ENCODE measurements at places on chromosomes 3 and 15.

GRCh38 chr3:14177580-14178246 is 688 bp downstream of the XPC start:
- no peak for DNase-seq

DNA sequence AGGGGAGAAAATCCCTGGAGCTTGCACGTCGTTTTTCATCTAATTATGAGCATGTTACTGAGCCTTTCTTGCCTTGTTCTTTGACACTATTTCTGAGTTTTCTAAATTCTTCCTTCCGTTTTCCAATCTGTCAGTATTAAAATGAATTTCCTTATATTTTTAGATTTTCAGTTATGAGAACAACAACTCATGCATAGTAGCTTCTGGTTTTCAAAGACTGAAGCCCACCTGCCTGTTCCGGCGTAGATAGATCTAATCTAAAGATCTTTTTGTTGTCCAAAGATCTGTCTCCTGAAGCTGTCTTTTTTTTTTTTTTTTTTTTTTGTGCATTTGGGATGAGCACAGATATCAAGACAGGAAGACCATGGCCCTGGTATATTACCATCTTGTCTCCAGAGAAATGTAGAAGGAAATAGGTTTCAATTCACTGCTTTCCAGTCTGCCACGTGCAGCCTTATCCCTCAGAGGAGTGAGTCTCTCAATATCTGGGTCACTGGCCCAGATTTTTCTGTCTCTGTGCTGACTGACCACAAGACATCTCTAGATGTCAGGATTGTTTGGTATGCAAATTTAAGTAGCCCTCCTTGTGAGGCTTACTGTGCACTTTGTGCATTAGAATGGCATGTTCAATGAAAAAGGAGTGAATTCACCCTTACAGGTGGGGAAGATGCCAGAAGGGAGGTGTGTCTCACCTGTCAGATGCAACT is 222.3 kb upstream of the TMC3 start:
- no peak for DNase-seq

- DNase-seq = no peak
These were observed 72.5 kb downstream of the MAGEF1 start for GRCh38 chr3:184639351-184639750.

- no peak for DNase-seq
These were observed 1.5 kb downstream of the MRPL46 start for GRCh38 chr15:88465633-88466224.

- no peak for DNase-seq
These were observed 37.2 kb downstream of the ACAP2 start for GRCh38 chr3:195405651-195406050.

- no peak for DNase-seq
These were observed 276.0 kb downstream of the GBE1 start for GRCh38 chr3:81485444-81485865.

GRCh38 chr15:89472785-89473256 is 23.6 kb downstream of the RHCG start:
- DNase-seq = no peak

DNA sequence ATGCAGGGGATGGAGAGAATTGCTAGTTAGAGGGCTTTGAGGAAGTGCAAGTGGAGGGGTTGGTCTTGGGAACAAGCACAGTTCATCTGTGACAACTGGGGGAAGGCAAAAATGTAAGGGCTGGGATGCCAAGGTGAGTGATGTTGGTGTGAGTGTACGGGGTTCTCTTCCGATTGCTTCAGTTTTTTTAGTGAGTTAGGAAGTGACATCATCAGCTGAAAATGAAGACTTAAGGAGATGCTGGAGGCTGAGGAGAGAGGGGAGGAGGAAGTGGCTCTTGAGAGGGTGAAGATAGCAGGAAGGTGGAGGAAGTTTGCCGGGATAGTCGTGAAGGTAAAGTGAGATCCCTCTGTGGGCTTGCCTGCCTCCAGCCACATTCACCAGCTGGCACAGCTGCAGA is 12.7 kb downstream of the TICRR start:
- DNase-seq = no peak

GRCh38 chr3:58038675-58039292 is 30.6 kb downstream of the FLNB start:
- no peak for DNase-seq

DNA sequence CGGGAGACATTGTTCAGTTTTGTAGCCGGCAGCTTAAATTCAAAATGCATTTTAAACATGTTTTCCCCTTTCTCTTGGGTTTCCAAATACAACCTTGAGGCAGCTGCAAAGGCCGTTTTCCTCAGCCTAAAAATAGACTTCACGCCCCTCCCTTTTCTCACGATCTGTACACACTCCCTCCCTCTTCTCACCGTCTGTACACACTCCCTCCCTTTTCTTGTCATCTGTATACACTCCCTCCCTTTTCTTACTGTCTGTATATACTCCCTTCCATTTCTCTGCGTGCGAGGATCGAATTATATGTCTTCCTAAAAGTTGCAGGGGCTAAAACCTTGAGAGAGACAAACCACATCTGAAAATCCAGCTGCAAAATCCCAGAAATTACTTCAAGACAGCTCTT is 8.9 kb downstream of the MUC4 start:
- no peak for DNase-seq

DNA sequence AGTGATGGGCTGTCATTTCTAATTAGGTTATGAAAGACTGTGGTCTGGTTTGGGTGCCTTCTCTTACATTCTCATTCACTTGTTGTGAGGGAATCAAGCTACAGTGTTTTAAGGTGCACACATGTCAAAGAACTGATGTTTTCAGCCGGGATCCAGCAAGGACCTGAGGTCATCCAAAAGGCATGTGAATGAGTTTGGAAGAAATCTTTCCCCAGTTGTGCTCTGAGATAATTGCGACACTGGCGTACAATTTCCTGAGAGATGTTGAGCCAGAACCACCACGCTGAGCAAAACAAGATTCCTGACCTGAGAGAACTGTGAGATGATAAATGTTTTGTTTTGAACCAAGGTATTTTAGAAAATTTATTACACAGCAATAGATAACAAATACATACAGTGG is 295.3 kb upstream of the SLITRK3 start:
- DNase-seq = no peak

DNA sequence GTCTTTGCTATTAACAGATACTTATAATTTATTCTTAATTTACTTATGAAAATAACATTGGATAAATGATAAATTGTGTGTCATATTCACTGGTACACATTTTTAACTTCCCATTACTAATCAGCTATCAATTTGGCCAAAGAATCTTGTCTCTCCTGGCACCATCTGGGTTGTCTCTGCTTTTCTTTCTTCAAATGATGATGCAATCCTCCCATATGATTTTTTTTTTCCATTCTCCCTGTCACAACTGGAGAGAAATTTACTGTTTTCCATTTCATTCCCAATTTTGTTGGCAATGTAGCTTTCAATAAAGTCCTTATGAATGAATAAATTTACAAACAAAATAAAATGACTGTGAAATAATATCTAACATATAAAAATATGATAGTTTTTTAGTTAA is 743.7 kb upstream of the EPHA6 start:
- no peak for DNase-seq

- DNase-seq = no peak
These were observed 271.4 kb downstream of the CLSTN2 start for GRCh38 chr3:140206196-140207040.

DNA sequence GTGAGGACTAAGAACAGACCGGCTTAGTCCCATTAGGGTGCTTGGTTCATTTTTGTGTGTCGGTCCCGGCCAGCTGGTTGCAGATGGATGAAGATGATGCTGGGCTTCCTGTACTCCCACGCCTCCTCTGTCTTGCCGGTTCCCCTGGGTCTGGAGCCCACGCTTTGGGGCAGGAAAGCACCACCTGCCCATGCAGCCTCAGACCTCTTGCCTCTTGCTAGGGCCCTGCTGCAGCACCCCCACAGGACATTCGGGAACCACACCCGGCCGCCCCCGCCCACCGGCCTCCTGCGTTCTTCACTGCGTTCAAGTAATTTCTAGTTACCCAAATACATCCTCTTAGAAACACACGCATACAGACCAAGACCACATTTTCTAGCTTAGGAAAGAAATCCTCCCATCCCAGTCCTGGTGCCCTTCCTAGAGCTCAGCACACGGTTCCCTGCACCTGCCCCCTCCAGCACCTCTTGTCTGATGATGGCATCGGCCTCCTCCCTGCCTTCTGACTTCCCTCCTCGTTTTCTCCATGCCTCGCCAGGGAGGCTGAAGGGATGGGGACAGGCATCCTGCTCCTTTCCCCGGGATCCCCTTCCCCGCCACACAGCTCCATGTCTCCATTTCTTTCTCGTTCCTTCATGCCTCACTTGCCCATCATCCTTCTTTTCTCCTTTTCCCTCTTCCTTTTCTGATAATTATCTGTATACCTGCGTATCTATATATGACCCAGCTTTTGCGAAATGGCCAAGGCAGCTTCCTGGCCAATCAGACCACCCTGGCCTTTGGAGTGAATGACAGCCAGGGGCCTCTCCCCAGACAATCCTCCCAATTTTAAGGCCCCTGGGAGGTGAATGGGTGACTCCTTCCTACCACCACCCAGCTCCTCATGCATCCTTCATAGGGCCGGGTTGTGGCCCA is 30.9 kb downstream of the FAM3D start:
- DNase-seq = no peak

GRCh38 chr3:43748179-43748578 is 57.4 kb downstream of the ABHD5 start:
- no peak for DNase-seq

- DNase-seq = no peak
These were observed 80.1 kb downstream of the SETD2 start for GRCh38 chr3:47083786-47084185.

GRCh38 chr15:74293021-74293810 is 57.1 kb downstream of the CCDC33 start:
- DNase-seq = no peak

DNA sequence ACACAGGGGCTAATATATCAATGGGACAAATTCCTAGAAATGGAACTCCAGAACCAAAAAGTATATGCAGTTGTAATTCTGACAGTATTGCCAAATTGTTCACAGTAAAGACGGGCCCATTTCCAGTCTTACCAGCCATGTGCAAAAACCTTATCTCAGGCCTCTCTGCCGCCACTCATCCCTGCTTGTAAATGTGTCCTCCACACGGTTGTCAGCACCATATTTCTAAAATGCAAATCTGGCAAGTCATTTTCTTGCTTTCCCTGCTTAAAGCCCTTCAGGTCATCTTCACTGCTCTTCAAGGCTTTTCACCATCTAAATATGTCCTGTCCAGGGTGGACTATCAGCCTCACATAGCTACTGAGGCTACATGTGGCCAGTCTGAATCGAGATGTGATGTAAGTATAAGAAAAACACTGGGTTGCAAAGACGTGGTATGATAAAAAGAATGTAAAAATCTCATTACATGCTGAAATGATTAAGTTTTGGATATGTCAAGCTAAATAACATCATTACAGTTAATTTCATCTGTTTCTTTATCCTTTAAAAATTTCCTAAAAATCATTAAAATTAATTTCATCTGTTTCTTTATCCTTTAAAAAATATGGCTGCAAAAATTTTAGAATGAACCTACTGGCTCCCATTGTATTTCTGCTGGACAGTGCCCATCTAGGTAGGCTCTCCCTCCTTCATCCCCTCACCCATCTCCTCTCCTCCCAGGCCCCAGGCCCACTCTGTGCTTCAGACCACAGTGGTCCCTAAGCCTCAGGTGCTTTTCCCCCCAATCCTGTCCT is 980 bp downstream of the PARP9 start:
- no peak for DNase-seq

- DNase-seq = no peak
These were observed 28.4 kb upstream of the MAGI1 start for GRCh38 chr3:66066963-66067617.

- no peak for DNase-seq
These were observed 86.0 kb downstream of the DTWD1 start for GRCh38 chr15:49706805-49707204.

DNA sequence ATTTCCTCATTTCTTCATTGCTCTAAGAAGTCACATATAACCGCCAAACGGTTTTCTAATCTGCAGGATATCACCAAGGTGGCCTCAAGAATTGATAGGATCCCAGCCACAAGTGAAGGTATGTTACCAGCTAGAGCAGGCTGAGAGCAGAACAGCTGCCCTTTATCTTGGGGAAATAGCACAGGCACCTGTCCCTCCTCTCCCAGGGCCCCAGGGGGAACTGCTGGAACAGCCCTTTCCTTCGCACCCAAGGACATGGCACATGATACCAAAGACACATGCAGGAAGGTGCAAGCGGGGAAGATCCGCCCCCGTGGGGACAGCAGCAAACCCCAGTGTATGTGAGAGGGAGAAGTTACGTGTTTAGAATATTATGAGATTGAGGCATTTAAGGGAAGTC is 35.3 kb downstream of the HOMER2 start:
- DNase-seq = no peak

GRCh38 chr3:24154013-24154695 is 209.1 kb downstream of the NR1D2 start:
- DNase-seq = no peak

- DNase-seq = no peak
These were observed 2.5 kb upstream of the INAFM2 start for GRCh38 chr15:40320931-40321371.

DNA sequence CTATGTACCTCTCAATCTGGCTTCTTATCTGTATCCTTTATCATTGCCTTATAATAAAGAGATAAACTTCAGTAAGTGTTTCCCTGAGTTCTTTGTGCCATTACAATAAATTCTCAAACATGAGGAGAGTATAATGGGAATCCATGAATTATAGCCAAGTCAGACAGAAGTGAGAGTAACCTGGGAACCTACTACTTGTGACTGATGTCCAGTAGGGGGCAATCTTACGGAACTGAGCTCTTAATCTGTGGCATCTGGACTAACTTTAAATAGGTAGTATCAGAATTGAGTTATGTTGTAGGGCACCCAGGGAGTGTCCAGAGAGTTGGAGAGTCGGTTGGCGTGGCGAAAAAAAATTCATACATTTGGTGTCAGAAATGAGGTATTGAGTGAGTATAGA is 542.6 kb downstream of the ZBBX start:
- no peak for DNase-seq

DNA sequence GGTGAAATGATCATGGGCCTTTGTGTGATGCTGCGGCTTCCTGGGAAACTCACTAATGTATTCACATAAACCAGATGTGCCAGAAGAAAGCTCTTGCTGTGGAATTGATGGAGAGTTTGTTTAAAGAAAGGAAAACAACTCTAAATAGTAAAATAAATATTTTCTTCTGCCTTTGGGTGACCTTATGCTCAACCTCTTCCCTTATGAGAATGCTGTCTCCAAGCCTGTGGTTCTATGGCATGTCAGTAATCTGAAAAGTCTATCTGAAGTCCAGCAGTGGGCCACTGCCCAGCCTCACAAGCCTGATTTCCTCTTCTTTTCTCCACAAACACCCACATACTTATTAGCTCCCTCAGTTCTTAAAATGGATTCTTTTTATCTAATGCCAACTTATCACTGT is 49.9 kb upstream of the PHLDB2 start:
- no peak for DNase-seq

DNA sequence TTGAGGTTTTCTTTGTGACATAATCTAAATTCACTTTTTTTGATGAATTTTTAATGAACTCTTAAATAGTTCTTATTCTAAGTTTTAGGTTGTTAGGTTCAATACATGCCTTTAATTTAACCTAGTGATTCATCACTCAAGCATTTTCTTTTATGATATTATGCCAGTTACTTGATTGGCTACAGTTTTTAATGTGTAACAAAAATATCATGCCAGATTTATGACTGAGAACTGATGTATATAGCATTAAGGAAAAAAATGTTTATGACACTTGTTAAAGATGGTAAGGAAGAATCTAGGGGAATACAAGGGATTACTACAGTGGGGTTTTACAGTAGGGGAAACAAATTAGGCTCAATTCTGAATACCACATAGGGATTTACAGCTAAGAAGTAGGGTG is 103.1 kb downstream of the VGLL3 start:
- DNase-seq = no peak

GRCh38 chr3:58652624-58653023 is 13.9 kb downstream of the FAM3D start:
- no peak for DNase-seq

GRCh38 chr3:62632510-62633294 is 242.5 kb downstream of the CADPS start:
- no peak for DNase-seq
